ENCODE measurements at places on chromosomes 12 and 14.

GRCh38 chr14:68157971-68158371 is 338.4 kb downstream of the RAD51B start:
- no peak for DNase-seq

GRCh38 chr12:117641885-117642284 is 280.5 kb upstream of the NOS1 start:
- DNase-seq = no peak

DNA sequence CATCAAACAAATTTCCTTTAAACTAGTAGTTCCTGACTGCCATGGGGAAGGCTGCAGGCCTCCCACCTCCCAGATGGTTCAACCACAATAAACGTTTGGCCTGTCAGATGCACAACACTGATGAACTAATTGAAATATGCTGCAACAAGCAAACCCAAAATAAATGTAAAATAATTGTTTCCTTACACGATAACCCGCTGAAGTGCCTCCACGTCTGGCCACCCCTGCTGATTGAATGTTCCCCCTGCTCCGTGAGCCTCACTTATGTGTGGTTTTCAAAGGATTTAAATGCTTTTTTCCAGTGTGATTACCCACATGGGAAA is 8.4 kb downstream of the PITPNM2 start:
- DNase-seq = no peak

GRCh38 chr14:105980224-105980623 is 453.8 kb downstream of the TMEM121 start:
- no peak for DNase-seq

- no peak for DNase-seq
Observed at GRCh38 chr14:70045844-70046535, 142.8 kb downstream of the SLC8A3 start.

GRCh38 chr14:78798757-78799156 is 628.6 kb downstream of the NRXN3 start:
- DNase-seq = no peak

- no peak for DNase-seq
Observed at GRCh38 chr14:106069804-106070625, 543.6 kb downstream of the TMEM121 start.

DNA sequence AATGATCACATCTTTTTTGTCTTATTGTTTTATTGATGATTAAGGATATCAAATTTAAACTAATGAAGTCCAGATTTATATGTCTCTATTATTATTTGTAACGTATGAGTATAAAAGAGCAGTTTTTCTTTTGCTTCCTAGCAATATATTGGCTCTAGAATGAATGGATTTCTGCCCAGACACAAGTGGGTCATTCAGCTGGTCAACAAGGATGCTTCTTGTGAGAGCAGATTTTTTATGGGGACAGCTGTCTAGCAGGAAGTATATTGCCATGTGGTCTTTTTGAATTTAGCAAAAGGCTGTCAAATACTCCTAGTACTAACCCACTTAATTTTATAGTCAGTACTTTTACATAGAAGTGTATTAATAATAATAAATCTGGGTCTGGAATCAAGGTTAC is 1071.1 kb upstream of the FLRT2 start:
- no peak for DNase-seq

- no peak for DNase-seq
Observed at GRCh38 chr12:120370343-120371243, 1.6 kb upstream of the MSI1 start.

GRCh38 chr14:97975962-97976361 is 1178.8 kb downstream of the VRK1 start:
- no peak for DNase-seq

- no peak for DNase-seq
Observed at GRCh38 chr12:75756771-75757170, 245.4 kb upstream of the KRR1 start.

DNA sequence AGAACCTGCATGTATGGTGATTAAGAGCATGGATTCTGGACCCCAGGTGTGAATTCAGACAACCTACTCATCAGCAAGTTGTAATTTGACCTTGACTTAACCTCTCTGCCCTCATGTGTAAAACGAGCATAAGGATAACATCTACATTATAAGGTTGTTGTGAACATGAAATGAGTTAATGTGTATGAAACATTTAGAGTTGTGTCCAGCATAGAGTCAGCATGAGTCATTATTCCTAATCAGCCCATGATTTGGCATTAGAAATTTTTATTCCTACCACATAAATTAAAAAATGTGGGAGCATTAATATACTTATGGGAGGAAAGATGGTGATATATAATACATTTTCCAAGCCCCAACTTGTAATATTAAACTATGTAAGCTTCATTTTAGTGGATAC is 95.9 kb upstream of the DDHD1 start:
- DNase-seq = no peak

DNA sequence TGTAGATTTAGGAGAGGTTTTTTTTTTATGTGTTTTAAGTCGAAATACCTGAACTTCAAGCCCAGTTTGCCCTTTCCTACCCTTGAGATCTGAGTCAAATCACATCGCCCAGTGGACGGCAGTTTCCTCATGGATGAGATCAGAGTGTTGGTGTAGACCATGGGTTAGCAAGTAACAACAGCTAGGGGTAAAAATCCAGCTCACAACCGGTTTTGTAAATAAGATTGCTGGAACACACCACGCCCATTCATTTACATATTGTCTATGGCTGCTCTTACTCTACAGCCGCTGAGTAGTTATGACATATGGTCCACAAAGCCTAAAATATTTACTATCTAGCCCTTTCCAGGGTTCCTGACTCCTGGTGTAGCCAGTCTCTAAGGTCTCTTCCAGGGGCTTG is 158.5 kb upstream of the PLEKHG7 start:
- no peak for DNase-seq

DNA sequence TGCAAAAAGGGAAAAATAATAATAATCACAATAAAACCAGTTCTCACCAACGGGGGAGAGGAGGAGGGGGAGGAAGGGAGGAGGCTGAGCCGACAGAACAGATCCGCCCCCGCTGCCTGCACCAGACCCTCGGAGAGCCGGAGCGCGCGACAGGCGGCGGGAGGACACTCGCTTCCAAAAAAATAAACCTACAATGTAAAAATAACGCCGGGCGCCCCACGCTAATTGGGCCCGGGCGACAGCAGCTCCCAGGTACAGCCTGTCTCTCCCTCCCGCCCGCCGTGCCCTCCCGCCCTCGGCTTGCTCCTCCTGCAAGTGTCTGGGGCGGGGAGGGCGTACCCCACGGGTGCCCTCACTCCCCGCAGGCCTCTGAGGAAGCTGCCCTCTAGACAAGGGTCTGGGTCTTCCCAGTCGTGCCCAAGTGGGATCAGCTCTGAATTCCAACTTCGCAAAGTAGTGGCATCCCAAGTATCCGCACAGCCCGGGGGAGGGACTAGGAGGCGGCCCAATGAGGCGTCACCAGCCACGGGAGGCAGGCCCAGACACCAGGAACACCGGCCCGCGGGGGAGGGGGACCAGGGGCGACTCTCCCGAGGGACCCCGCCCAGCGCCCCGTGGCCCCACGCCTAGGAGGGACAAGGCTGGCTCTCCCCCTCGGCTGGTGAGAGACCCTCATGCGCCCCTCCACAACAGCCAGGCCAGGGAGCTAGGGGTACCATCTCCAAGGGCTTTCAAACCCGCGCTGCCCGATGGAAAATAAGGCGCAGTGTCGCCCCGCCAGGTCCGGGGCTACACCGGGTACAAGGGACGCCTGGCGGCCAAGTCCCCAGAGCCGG is 1.0 kb downstream of the NCOR2 start:
- no peak for DNase-seq

Measured in epithelial cell of proximal tubule (primary cell).